ENCODE measurements at places on chromosomes 1 and 21. TPM values are rescaled to one million over a fixed set of nuclear protein-coding genes. Genes with fewer than 3 reads are reported as not detected.

The SPATA1 gene
- not detected for polyA plus RNA-seq

The GBP4 gene
- 54.3 TPM for polyA plus RNA-seq

The CATSPERE gene
- polyA plus RNA-seq: 0.30 TPM

The ACTL8 gene
- polyA plus RNA-seq: not detected

The JAM2 gene
- polyA plus RNA-seq: 0.39 TPM

The ADPRS gene
- polyA plus RNA-seq: 31.5 TPM

The MANEAL gene
- 1.3 TPM for polyA plus RNA-seq

The FCRL1 gene
- polyA plus RNA-seq: 0.75 TPM

The OR2T29 gene
- polyA plus RNA-seq: not detected

The EPHB2 gene
- polyA plus RNA-seq: not detected

The S100A7A gene
- not detected for polyA plus RNA-seq

The MIXL1 gene
- not detected for polyA plus RNA-seq

The SYCP1 gene
- polyA plus RNA-seq: not detected

Data from CD4-positive, alpha-beta memory T cell (primary cell).